ENCODE measurements at places on chromosomes 1 and 21.

DNA sequence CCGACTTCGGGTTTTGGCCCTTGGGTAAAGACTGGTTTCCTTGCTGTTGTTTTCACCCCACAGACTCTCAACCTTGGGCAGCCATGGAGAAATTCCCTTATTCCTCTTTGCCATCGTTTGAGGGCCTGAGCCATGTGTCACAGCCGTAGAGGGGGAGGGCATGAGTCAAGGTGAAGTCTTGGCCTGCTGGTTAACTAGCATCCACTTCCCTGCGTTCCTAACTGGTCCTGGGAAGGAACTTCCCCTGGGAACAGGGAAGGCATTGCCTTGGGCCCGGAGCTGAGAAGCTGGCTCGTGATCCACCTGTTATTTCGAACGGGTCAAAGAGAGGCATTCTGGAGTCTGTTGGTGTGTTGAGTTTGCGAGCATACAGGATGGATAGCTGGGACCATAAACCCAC lies 464.9 kb downstream of the CAMTA1 start:
- no peak for DNase-seq

- no peak for DNase-seq
Measured at GRCh38 chr1:31822766-31823165, 6.9 kb upstream of the SPOCD1 start.

DNA sequence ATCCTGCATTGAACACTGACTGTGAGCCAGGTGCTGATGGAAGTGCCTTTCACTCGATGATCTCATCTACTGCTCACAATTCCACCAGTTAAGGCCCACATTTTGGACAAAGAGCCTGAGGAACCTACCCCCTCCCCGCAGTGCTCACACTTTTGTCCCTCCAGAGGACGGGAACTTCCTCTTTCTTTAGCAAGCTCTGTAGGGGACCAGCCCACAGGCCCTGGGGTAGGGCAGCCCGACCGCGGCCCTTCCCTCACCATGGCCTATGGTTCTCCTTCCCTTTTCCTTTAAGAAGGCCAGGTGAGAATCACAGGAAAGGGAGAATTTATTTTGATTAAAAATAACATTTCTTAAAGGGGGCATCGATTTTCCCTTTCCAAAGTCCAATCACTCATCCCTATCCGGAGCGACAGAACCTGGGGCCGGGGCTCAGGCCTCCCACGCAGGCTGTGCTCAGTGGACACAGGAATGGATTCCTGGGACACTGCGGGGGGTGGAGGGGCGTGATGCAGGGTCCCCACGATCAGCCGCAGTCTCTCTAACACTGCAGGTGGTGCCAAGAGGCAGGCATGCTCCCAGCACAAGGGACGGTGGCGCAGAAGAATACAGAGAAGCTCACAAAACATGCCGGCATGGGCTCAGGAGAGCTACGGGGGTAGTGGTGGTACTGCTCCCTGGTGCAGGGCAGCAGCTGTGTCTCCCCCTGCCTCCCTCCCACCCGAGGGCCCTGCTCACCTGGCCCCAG lies 8.9 kb upstream of the KCNE1 start:
- DNase-seq = no peak

DNA sequence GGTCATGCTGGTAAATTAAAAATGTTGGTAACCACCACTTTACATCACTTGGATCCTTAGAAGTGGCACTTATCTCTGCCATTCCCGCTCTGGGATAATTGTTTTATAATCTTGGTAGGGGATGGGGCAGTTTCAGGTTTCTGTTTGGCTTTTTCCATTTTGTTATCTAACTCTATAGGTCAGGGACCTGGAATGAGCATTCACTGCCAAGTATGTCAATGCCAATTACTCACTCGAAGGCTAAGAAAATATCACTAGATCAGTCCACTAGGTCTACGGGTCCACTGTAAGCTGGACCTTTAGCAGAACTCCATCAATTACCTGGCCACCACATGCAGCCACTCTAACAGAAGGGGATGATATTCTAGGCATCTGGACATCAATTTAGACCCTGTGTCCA lies 4.5 kb upstream of the DIP2A start:
- DNase-seq = no peak

DNA sequence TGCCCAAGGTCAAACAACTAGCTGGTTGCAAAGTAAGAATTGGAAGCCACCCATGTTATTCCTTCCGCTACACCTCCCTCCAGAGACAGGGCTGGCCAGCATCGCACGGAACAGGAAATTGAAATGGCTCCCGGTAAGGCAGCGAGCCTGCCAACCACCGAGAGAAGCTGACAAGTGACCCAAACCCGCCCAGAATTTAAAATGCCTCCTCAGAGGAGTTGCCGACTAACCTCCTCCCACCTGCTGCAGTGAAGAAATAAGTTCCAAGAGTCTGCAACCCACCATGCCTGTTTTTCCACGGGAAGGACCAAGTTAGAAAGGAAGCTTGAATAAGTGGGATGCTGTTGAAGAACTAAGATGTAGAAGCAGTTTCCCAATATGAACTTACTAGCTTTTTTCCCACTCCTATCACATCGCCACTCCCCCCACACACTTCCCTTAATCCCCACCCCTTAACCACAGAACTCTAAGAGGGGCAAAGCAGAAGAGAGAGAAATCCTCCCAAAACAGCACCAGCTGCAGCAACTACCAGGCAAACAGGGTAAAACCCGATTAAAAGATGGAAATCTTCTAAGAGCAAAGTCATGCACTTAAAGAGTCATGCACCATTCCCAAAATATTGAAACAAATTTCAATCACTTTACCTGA lies 78.6 kb downstream of the TIAM1 start:
- no peak for DNase-seq

DNA sequence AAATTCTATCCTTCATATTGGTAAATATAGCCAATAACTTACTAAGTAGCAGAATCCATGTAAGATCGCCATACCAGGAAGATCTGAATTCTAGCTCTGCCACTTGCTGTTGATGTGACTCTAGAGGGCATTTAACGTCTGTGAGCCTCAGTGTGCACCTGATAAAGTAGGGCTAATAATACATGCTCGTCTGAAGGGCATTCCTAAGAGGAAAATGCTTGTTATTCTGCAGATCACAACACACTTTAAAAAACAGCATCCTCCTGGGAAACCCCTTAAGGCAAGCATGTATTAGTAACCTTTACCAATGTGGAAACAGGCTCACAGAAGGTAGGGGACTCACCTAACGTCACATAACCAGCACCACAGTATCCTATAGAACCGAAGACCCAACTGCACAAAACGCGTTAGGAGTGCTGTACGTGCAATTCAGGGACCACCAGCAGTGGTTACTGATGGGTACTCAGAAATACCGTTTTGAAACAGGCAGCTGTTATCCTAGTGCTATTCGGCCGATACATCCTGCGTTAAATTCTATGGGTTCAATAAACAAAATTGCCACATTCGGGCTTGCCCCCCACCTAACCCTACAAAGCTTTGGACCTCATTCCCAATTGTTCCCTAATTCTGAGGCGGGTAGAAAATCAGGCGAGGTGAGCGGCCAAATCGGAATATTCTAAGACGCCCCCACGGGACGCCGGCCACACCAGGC lies 758 bp downstream of the DEPDC1 start:
- no peak for DNase-seq
